Erythroblast (primary cell): ENCODE measurements at places on chromosomes 7 and 10.

GRCh38 chr10:103284170-103284569 lies 7.2 kb downstream of the INA start:
- no peak for DNase-seq

DNA sequence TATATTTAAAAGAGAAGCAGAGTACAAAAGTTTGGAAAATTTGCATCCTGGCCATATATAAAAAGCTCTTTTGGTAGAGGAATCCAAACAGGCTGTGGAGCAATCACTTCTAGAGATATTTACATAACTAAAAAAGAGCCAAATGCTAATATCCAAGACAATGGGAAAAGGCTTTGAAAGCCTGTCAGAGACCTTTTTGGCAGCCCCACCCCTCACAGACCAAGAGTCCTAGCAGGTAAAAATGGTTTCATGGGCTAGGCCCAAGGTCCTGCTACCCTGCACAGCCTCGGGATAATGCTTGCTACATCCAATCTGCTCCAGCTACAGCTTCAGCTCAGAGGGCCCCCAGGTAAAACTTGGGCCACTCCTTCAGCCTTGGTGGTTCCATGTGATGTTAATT lies 430.2 kb upstream of the KCND2 start:
- DNase-seq, result no peak

DNA sequence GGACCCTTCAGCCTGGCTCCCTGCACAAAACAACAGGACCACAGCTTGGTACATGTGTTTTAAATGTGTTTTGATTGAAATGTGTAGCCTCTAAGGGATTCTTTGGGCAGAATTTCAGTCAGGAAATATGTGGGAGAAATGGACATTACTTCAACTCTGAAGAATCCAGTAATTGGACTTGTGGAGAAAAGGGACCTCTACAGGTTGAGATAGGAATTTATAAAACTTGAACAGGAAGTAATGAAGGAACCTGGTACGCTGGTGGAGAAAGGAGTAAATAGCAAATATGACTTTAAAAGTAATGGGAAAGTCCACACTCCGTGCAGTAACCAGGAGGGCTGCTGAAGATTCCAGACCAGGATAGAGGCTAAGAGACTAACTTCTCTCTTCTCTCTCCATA lies 220.5 kb downstream of the LHFPL3 start:
- DNase-seq, result no peak

- no peak for DNase-seq
Measured at GRCh38 chr10:14374745-14375445, 44.2 kb upstream of the FRMD4A start.

- DNase-seq, result no peak
Measured at GRCh38 chr10:18005781-18006456, 54.2 kb downstream of the SLC39A12 start.

DNA sequence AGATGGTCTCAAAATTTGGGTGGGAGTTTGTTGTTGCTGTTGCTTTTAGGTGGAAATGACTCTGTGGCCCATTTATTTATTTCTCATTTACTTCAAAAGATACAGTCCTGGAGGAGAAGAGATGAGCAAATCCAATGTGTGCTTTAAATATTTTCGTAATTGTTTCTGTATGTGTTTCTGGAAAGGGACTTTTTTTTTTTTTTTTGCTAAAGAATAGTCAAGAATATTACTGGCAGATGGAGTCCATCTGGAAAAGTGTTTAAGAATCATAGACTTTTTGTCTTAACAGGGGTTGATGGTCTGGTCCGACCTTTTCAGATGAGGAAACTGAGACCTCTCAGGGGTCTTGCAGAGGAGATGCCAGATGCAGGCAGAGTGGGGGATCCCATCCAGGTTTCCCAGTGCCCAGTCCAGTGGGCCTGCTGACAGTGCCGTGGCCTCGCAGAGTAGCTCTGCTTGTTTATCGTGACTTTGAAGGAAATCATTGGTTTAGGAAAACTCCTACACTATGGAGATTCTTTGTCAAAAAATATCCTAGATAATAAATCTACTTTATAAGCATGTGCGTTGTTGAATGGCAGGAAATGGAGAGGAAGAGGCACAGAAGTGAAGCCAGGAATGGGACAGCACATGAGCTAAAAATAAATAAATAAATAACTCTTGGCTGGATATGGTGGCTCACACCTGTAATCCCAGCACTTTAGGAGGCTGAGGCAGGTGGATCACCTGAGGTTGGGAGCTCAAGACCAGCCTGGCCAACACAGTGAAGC lies 164.3 kb upstream of the SVIL start:
- no peak for DNase-seq

DNA sequence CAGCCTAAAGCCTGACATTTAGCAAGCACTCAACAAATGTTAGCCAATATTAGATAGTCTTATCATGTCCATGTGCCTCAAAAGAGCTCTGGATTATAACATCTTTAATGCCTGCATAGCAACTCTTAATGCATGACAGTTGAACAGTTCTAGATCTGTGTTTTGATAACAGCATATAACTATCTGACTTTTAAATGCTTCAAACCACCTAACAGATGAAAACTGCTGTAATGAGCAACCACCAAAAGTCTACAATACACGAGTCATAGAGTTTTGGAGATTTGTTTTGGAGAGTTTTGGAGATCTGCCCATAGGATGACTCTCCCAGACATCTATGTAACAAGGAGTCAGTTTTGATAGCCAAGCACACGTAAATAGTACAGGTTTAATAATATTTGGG lies 227.3 kb downstream of the TWIST1 start:
- DNase-seq, result no peak
